PC-3 (cell line): ENCODE measurements at places on chromosomes 16 and 17.

- peak; percentile 78 for DNase-seq
Measured at GRCh38 chr16:58487566-58488351, 12.2 kb upstream of the NDRG4 start.

- DNase-seq, result peak; percentile 77
Measured at GRCh38 chr16:75251280-75252048, at the start of gene BCAR1. Gene BCAR1 (minus strand): TSS chr16:75251624. CDS start chr16:75251482, 142 bp downstream.

GRCh38 chr17:8123695-8124349, at the start of gene HES7:
Gene HES7 (minus strand): TSS chr17:8124106. CDS start chr17:8124084, 22 bp downstream.
- DNase-seq, result peak; percentile 4

DNA sequence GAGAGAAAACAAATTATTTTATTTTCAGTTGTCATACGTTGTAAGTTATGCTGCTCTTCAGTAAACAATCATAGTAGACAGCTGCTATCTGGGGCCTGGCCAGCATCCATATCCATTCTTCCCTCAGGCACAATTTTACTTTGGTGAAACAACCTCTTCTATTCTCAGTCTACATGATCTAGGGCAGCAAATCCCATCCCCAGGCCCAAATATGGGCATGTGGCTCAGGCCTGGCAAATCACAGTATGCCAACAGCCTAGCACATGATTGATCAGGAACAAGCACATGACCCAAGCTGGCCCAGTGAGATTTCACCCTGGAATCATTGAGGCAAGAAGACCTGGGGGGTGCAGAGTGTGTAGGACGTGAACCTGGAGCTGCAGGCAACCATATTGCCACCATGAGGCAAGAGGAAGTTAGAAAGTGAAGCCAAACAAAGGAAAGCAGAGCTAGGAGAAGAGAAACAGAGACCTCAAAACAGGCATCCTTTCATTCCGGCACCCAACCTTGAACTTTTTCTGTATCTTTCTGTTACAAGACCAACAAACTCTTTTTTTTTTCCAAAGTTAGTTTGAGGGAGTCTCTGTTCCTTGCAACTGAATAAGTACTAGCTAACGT, 10.3 kb upstream of the ABCC12 start:
- peak; percentile 56 for DNase-seq

DNA sequence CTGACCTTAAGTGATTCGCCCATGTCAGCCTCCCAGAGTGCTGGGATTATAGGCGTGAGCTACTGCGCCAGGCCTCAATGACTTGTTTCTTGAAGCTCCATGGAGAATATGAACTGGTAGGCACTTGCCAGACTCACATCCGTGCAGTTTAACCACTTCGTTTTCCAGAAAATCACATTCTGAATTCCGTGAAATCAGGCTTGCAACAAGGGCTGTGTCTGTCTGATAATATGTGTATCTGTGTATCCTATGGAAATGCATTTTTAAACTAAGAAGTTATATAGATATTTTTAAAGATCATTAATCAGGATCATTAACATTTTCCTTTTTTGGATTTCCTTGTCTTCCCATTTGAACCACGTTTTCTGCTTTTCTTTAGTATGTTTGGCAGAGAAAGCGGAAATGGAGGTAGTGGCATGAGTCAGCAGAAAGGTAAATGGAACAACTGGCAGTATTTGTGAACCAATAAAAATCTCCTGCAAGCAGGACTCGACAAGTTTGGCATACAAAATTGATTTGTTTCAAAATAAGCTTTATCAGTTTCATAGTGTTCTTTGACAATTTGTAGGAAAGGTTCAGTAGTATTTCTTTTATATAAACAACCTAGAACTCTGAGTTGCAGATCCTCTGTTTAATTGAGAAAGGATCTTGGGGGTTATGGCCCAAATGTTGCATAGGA, 33.0 kb downstream of the USP10 start:
- DNase-seq, result peak; percentile 63

GRCh38 chr17:804541-805435, 22.6 kb downstream of the MRM3 start:
- DNase-seq, result no peak

GRCh38 chr16:53945996-53946395, 242.0 kb downstream of the FTO start:
- DNase-seq, result peak; percentile 55
